ENCODE measurements at places on chromosomes 7 and 10.

DNA sequence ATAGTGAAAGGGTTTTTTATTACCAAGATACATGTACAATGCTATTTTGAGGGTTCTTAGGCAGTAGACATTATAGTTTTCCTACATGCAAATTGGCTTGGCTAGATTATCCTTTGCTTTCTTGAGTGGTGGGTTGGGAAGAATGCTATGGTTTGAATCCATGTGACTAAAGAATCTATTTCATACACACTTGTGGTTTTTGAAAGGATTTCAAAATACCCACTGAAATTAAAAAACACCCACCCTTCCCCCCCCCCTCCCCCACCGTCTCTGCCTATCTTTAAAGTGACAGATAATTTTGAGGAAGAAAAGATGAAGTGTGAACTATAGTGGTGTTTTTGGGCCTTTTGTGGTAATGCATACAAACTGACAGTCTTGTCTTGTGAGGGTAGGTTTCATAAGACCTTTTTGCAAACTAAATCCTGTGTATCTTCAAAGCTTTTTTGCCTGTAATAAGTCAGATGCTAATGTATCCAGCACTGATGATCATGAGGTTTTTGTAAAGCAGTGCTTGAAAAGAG lies 90.9 kb downstream of the TPST1 start:
- DNase-seq, result no peak

DNA sequence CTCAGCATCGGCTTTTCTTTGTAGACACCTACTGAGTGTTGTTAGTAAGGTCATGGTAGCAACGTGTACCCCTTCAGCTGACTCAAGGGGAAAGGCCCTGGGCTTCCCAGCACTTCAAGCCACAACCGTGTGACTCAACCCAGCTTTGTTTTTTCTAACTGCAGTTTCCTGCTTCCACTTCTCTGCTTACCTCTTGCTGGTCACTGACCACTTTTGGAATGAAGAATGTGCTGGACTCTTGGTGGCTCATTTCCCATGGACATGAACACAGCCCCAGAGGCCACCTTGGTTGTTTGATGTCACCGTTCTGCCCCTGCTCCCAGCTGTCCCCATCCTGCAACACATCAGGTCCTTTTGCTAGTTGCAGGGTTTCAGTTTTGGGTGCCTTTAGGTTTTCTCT lies 69.5 kb upstream of the ZNF438 start:
- no peak for DNase-seq

- no peak for DNase-seq
These were observed at the start of gene C10orf67 for GRCh38 chr10:23344241-23344841. TSS of gene C10orf67 (minus strand) at chr10:23344797. CDS start at chr10:23344774, 23 bp downstream.

DNA sequence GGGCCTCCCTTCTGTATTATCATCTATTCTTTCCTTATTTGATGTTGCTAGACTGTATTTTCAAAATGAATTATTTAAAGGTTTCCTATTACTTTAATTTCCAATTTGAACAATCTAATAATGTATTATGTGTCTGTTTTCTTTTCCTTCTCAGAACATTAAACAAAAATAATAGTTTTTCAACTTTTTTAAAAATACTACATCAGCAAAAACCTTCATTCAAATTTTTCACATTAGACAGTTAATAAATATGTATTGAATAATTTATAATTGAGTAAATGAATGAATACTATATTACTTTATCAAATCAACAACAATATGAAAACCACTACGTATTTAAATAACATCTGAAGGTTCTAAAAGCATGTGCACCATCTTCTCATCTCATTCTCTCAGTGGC lies 644.1 kb upstream of the SEMA3D start:
- DNase-seq, result no peak

GRCh38 chr10:89609833-89610346 lies 35.2 kb downstream of the PANK1 start:
- DNase-seq, result no peak

- DNase-seq, result no peak
These were observed 638 bp downstream of the EGR2 start for GRCh38 chr10:62815381-62816075.

DNA sequence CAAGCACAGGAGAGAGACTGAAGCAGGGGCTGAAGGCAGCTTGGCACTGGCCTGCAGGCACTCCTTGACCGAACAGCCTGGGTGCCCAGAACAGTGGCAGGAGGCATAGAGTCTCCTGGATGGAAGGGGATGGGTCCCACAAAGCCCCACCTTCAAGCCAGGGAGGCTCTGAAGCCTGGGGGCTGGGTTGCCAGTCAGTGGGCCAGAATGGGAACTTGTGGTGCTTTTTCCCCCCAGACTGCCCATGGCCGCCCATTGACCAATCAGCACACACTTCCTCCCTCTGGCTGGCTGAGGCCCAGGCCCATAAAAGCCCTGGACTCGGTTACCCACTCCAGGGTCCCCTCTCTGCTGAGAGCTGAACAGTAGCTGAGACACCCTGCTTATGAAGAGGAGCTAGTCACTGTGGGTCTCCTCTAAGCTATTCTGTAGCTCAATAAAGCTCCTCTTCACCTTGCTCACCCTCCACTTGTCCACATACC lies 109.6 kb downstream of the ELAPOR2 start:
- DNase-seq, result no peak

DNA sequence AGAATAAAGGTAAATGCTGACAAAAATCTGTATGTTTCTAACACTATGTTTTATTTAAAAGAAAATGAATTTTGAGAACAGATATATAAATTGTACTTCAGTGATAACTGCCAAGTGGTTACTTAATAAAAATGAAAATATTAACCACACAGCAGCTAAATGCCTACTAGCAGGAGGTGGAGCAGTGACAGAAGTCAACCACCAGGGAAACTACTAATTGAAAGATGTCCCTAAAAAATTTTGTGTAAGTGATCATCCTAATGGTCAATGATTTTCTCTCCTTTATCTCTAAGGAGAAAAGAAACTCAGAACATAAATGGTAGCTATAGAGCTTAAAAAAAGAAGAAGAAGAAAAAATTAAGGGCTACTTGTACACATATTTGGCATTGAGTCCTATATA lies 22.9 kb downstream of the WNT16 start:
- DNase-seq, result no peak

- no peak for DNase-seq
These were observed 201.3 kb downstream of the REEP3 start for GRCh38 chr10:63722537-63722936.

DNA sequence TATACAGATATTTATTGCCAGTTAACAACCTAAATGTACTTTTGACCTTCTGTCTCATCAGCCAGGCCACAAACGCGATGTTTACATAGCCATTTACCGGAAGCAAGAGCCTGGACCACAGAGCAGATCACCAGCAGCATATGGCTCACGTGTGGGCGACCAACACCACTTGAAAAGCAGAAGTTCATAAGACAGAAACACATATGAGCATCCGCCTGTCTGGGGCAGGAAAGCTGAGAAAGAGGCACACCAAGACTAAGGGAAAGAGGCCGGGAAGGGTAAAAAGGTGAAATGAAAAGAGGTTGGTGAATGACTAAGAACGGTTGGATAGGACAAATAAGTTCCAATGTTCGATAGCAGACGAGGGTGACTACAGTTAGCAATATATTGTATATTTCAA lies 1.3 kb downstream of the ABCB1 start:
- DNase-seq, result no peak

DNA sequence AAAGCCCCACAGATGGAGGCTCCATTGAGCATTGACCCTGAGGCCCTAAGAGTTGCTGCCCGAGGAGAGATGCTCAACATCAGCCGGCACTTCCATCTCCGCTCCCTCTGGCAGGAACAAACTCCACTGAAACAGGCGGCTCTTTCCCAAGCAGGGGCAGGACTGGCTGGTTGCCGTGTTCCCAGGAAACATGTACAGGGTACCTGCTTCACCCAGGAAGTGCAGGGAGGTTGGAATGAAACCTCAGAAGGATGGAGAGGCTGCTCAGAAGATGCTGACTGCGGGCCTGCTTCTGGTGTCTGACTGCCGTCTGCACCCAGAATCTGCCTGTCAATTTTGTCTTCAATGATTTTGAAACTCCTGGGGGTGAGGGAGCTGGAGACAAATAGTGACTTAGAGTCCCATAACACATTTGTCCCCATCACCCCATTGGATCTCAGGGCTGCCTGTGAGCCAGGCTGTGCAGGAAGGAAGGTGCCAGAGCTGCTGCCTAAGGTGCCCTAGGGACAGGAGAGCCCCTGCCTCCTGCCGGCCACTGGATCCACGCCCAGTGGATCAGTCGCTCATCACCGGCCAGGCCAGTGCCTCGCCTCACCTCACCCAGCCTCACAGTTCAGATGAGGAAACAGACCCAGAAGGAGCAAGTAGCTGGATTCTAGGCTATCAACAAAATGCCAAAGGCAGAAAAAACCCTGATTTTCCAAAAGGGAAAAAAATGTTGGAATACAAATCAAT lies 237.3 kb downstream of the PTPRN2 start:
- DNase-seq, result no peak

- DNase-seq, result no peak
These were observed 2.3 kb upstream of the PFKFB3 start for GRCh38 chr10:6200440-6200733.

DNA sequence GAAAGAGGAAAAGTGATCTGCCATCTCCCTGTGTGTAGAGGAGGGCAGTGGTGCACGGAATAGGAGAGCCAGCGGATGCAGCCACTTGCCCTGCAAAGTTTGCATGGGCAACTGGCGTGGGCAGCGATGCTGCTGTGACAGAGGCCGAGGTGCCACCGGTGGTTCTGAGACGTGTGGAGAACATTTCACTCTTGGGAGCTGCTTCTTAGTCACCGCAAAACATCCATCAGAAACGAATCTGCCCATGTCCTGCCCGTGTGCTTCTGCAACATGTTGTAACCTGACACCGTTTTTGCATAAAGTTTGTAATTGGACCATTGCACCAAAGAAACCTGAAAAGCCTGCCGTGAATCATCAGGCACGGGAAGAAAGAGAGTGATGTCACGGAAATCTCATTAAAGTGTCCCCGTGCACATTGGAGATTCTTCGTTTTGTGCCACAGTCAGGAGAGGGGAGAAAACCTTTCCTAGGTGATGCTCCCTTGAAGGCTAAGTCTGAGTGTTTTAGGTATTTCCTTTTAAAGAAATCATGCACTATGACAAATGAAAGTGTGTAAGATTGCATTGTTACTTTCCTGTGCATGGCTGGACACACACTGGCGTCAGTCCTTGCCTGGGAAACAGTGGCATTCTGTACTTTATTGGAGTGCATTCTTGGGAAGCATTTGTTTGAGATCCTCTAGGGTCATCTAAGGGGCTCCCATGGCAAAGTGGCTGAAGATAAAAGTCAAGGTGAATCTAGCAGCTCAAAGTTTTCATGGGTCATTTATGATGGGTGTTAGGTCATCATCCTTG lies 302.6 kb downstream of the KLF6 start:
- DNase-seq, result no peak
